ENCODE measurements at places on chromosomes 3 and 15.

DNA sequence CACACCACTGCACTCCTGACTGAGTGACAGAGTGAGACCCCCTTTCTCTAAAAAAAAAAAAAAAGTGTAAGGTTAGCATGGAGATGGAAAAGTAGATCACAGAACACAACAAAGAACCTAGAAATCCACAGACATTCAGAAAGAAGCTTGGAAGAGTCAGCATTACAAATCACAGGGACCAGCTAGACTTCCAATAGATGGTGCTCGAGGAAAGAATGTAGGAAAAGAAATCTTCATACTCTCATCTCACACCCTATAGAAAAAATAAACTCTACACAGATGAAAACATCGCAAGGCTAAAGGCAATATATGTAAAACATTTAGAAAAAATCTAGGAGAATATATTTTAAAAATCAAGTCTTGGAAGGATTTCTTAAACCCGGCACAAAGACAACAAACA is 94.5 kb upstream of the ABHD17C start:
- no peak for DNase-seq

GRCh38 chr15:66723826-66724731 is 22.0 kb downstream of the SMAD6 start:
- DNase-seq, result no peak

- no peak for DNase-seq
Measured at GRCh38 chr3:8443829-8444791, 57.5 kb upstream of the LMCD1 start.

- DNase-seq, result no peak
Measured at GRCh38 chr3:114902691-114903101, 244.4 kb downstream of the ZBTB20 start.

- no peak for DNase-seq
Measured at GRCh38 chr15:73517566-73517965, 74.6 kb downstream of the REC114 start.

- no peak for DNase-seq
Measured at GRCh38 chr15:78058401-78058935, 19.0 kb downstream of the TBC1D2B start.

DNA sequence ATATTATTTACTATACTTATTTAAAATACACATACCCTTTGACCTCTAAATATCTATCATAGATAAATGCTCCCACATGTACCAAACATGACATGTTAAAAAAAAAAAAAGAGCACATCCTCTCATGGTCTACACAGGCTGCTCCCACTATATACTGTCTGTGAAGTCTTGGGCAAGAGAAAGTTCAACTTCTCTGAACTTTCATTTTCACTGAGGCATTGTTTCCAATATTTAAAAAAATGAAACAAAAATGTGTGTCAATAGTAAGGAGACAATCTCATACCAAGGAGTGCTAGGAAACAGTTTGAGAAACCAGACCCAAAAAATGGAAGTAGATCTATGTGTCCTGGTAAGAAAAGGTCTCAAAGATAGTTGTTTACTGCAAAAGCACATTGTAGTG is 29.3 kb downstream of the SLC4A7 start:
- no peak for DNase-seq

DNA sequence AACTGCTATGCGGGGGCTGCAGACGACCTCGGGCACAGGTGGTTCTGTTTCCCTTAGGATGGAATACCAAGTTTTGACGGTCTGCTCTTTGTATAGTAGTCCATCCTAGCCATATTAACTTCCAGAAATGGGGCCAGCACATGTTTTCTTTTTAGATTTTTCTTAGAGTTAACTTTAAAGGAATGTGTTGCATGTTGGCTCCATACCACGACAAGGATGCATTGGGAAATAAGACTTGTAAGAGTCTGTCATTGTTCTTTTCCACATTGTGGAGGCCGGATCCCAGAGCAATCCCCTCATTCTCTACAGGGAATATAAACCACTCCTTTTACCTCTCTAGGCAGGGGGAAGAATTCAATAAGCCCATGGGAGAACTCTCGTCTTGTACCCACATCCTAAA is 87.1 kb upstream of the PLSCR4 start:
- no peak for DNase-seq

DNA sequence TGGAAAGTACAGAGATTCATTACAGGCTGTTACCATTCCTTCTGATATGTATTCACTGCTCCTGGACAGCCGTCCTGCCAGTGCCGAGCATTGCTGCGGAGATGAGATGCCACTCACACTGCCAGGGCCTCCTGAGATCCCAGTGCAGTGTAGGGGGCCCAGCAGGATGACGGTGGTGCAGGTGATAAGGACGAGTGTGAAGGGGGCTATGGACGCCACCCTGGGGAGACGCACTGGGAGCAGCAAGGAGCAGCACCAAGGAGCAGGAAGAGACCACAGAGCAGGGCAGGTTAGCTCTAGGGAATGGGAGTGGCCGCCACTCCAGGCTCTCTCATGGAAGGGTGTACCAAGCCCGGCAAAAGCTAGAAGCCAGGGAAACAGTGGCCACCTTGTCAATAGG is 4.0 kb upstream of the KLF15 start:
- DNase-seq, result no peak

- no peak for DNase-seq
Measured at GRCh38 chr3:120661106-120661905, 20.7 kb downstream of the HGD start.

DNA sequence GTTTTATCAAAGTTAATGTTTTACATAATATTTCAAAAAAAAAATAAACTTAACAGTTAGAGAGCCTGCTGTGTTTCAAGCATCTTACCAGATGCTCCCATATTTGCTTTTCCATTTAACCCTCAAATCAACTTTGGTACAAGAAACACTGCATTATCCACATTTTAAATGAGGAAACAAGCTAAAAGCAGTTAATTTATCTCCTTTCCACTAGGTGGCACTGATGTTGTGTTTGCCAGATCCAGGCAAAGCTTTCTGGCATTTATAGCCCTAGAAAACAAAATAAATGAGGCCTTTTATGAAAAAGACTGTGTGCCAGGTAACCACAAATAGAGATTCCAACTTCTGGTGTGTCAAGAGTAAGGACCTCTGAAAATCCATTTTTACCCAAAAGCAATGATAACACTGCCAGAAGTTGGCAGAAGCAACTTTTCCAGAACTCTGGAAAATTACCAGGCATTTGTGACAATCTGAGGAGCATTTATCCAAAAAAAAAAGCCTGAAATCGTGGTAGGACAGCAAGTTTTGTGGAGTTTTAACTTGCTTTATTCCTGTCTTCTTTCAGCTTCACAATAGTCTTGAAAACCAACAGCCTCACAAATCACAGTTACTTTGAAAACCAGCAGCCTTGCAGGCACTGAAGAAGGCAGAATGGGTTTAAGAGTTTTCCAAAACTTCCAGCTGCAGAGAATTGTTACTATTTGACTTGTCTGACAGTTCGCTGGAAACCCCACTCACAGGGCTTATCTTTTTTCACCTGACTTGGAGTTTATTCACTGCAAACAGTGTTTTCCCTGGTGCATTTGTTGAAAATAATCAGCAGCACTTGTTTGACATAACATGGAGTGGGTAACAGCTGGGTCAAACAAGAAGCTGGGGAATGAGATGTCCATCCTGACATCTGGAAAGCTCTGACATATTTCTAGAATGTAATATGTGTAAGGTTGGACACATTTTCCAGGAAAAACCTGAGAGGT is 9.2 kb downstream of the FAM162A start:
- DNase-seq, result no peak

- no peak for DNase-seq
Measured at GRCh38 chr3:13800064-13800463, 79.8 kb downstream of the WNT7A start.
